ENCODE measurements at places on chromosomes 12 and 14. TPM values are rescaled to one million over a fixed set of nuclear protein-coding genes. Genes with fewer than 3 reads are reported as not detected.

The ZBTB42 gene
- 12.9 TPM for total RNA-seq

The LRRK2 gene
- 27.6 TPM for total RNA-seq

The PARP11 gene
- 18.1 TPM for total RNA-seq

The SOAT2 gene
- not detected for total RNA-seq

The HPD gene
- not detected for total RNA-seq

DNA sequence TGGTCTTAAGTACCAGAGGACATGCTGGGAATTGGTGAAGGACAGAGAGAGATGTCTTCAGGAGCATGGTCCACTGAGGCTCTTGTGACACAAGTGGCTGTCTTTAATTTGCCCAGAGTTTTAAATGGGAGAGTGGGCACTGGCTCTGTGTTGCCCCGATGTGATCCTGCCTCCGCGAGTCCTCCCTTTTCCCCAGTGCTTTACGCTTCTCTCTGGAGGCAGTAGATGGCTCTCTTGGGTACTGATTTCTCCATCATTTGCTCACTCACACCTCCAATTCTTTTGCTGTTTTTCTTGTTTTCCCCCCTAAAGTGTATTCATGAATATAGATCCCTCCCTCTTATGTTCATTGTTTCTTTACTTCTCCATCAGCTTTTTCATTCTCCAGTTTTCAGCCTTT is 74.3 kb downstream of the EMP1 start:
- no peaks in the 10 kb centered on the region for H3K36me3 ChIP-seq
- H3K4me3 ChIP-seq = no peak overlapping the region
- no peaks in the 10 kb centered on the region for H3K4me1 ChIP-seq

DNA sequence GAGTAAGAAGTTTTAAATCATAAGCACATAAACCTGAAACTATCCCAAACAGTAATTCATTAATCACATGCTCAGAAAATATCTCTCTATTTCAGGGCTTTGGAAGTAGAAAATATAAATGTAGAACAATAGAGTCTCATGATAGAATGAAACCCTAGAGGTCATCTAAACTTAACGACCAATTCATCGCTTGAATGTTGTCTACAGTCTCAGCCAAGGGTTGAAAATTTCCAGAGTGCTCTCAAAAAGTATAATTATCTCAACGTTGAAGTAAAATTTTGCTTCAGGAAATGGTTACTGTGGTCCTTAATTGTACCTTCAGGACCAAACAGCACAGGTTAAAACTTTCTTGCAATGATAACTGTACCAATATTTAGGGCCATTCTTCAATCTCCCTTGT is 1053.6 kb upstream of the SEL1L start:
- no peaks in the 10 kb centered on the region for H3K4me1 ChIP-seq
- no peak overlapping the region for H3K27ac ChIP-seq
- H3K27me3 ChIP-seq = no peaks in the 10 kb centered on the region
- no peaks in the 10 kb centered on the region for H3K36me3 ChIP-seq

Data from thyroid gland (tissue), 4 donors.